ENCODE measurements at places on chromosomes 4 and X. TPM values are rescaled to one million over a fixed set of nuclear protein-coding genes. Genes with fewer than 3 reads are reported as not detected.

Gene GIMD1
- not detected for total RNA-seq

Gene MMRN1
- 0.49 TPM for total RNA-seq

Gene AMELX
- total RNA-seq, result not detected

Gene XPNPEP2
- not detected for total RNA-seq

Gene USP51
- 3.2 TPM for total RNA-seq

Gene DOCK11
- total RNA-seq, result 83.2 TPM

Gene ITM2A
- total RNA-seq, result 14.9 TPM

DNA sequence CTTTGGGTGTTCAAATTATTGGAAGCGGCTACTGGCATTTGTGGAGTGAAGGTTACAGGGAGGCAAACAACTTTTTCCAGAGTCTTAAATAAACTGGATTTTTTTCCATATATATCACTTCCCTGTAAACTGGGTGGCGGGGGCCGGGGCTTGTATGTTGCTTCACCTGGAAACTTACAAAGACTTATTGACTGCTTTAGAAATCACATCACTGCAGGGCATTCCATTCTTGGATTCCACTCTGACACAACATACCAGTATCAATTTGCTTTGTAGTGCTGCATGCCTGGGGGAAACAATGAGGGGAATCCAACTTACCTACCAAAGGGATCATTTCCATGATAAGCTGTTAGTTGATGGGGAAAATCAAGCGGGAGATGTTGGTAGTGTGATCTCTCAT, 21.7 kb upstream of the FAM156A start:
- DNase-seq, result no peak

GRCh38 chr4:152696764-152697261, 17.0 kb upstream of the TMEM154 start:
- peak; percentile 86 for DNase-seq

- no peak for DNase-seq
These were observed 316.3 kb downstream of the DCTD start for GRCh38 chr4:182600856-182601255.

- DNase-seq, result no peak
These were observed 304.9 kb downstream of the GBA3 start for GRCh38 chr4:22997358-22998224.

DNA sequence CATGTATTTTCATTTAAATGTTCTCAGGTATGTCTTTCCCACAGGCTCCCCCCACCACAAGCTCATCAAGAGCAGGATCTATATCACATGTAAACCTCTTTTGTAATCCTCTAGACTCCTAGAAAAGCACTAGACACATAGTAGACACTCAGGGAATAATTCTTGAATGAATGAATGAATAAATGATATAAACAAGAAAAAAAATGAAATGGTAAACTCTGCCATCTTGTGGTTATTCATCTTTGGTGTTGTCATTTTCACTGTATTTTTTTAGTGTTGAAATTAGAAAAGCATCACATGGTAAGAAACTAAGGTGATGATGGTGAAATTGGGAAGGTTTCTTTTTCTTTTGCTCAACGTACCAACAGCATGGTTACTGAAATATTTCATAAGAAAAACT, 34.2 kb upstream of the C1GALT1C1 start:
- DNase-seq, result peak; percentile 38

DNA sequence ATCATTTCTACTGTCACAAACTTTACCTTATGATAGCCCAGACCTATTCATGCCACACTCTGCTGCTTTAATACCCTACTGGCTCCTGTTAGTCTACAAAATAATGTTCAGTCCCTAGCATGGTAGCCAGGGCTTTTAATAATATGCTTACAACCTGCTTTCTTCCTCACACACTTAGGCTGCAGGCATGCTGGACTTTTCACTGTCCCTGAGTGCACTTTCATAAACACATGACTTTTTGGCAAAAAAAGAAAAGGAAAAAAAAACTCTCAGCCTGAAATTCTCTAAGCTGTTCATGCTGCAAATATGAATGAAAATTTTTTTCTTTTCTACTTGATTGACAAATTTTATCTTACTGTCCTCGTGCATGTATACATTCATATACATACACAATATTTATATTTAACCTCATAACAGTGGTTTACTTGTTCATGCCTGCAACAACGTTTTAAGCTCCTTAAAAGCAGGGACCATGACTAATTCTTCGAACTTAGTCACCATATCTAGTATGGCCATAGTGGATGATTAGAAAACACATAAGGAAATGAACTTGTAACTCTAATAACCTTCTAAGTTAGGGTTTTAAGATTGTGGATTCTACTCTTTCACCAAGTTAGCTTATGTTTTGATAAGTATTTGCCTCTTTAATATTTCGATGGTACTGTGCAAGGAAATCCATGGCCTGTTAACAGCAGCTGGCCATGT, 229.5 kb downstream of the SPCS3 start:
- DNase-seq, result no peak

- no peak for DNase-seq
These were observed 195.8 kb upstream of the RASGEF1B start for GRCh38 chr4:81667539-81667938.

DNA sequence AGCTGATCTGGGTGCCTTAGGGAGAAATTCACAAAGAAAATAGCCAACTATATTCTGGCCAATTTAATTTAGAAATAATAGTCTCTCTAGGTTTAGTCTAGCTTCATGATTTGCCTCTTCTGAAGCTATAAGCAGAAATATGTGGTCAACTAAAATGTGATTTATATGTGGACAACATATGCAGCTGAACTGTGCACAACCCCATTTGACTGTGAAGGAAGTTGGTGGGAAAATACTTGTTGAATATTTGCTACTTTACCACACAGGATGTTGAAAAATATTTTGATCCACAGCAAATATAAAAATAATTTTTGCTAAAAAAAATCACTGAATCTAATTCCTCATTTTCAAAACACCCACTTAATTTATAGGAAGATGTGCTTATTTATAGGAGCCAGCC, 15.7 kb upstream of the RNF128 start:
- DNase-seq, result no peak

GRCh38 chr4:140300271-140300970, 73.0 kb upstream of the SCOC start:
- no peak for DNase-seq

DNA sequence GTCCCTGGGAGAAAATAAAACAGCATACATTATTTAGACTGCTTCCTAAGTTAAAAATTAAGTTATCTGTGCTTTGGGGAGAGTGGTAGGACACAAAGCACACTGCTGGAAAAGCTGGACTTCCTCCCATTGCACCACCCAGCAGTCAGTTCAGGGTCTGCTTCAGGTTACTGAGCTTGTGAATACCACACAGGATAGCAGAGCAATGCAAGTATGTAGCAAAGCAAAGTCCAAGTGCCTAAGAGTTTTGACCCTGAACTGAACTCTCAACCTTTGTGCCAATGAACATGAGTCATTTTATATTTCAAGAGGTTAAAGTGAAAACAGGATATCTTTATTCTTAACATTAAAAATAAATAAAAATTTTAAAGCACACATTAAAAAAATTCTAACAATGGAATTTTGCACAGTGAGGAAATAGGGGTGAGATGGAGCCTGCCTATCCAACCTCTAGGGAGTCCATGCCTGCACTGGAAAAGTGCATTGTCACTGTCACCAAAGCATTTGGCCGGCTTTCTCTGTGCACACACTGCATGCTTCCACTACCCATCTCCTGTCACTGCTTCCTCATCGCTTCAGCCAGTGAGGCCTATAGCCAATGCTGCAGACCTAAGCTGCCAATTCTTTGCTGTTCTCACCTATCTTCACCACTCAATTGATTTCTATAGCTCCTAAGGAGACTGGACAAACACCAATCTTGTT, 50.9 kb downstream of the ABCG2 start:
- no peak for DNase-seq

DNA sequence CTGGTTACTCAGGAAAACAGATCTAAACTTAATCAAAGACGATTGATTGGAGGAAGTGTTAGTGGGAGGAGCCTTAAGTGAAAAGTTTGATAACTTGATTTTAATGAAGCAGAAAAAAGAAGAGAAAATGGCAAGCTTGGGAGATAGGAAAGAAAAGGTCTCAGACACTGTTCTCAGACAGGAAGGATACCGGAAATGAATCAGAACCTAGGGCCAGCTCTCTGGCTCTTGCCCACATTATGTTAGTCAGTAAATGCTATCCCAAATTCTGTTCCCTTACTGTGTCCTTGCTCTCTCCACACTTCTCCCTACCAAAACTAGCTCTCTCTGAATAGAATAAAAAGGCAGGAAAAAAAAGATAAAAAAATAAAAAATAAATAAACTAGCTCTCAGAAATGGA, 48.6 kb upstream of the TMEM164 start:
- no peak for DNase-seq

DNA sequence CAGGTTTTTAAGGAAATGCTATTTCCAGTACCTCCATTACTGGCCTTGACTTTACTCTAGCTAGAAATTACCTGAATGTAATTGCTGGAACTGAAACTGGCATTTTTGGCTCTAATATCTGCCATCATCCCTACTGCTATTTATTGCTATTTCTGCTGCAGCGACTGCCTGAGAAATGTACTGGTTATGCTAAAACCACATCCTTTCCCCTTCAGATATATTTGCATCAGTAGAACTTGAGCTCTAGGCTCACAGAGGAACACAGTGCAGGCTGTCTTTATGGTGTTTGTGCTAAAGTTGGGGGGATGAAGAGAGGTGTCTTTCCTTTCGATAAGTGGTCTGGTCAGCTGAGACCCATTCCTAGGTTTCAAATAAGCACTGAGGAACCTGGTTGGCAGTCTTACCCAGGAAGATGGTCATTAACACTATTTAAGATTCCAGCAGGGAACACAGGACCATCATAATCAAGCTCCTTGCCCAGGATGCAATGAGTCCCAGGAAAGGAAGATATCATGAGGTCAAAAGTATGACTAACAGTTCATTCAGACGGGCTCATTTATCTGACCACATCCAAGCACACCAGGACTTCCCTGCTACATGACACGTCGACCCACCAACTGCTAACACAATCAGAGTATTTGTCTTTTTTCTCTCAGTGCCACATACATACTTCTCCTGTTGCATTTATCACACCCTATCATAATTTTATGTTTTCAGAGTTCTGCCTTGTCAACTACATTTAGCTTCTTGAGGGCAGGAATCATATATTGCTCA, 137.4 kb downstream of the GABRA3 start:
- DNase-seq, result no peak

GRCh38 chr4:54550395-54551171, 107.2 kb upstream of the KIT start:
- DNase-seq, result no peak

- no peak for DNase-seq
These were observed 123.5 kb upstream of the JADE1 start for GRCh38 chr4:128686032-128686465.

GRCh38 chrX:149643496-149643895, 11.9 kb upstream of the TMEM185A start:
- no peak for DNase-seq

DNA sequence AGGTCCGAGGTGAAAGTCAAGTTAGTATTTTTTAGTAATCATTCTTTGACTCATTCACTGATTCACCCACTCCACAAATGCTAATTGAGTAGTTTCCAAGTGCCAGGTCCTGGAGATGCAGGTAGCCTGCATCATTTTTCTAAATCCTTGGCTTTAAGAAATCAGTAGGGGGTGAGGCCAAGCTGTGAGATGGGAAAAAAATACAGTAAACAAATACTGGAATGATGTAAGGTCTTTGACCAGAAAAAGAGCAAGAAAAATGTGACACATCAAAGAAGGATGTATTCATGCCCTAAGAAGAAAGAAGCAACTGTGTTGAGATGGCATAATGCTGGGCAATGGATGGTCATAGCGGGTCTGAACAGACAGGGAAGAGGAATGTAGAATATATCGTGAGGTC, 1386.6 kb downstream of the PCDH7 start:
- no peak for DNase-seq

DNA sequence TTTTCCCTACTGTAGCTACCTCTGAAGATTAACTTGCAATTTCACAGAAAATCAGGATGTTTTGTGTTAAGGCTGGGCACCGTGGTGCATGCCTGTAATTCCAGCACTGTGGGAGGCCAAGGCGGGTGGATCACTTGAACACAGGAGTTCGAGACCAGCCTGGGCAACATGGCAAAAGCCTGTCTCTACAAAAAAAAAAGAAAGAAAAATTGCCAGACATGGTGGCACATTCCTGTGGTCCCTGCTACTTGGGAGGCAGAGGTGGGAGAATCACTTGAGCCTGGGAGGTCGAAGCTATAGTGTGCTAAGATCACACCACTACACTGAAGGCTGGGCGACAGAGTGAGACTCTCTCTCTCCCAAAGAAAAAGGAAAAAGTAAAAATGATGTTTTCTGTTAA, 27.4 kb downstream of the APELA start:
- no peak for DNase-seq
